Ammon's horn (tissue), 1 donor: ENCODE measurements at places on chromosomes 5 and 9.
A peak's percentile ranks its signal among the peaks of the same experiment; 100 is the strongest.

GRCh38 chr5:321230-321725 is at the start of gene AHRR:
Gene AHRR (plus strand): TSS chr5:321714. CDS start chr5:343903, 22,189 bp downstream.
- DNase-seq = no peak

GRCh38 chr5:77957931-77958521 is 181.9 kb upstream of the TBCA start:
- DNase-seq = no peak

- no peak for DNase-seq
Measured at GRCh38 chr5:169416583-169417196, 115.8 kb upstream of the SLIT3 start.

GRCh38 chr5:178688551-178688950 is 41.9 kb downstream of the ZNF354A start:
- DNase-seq = no peak

DNA sequence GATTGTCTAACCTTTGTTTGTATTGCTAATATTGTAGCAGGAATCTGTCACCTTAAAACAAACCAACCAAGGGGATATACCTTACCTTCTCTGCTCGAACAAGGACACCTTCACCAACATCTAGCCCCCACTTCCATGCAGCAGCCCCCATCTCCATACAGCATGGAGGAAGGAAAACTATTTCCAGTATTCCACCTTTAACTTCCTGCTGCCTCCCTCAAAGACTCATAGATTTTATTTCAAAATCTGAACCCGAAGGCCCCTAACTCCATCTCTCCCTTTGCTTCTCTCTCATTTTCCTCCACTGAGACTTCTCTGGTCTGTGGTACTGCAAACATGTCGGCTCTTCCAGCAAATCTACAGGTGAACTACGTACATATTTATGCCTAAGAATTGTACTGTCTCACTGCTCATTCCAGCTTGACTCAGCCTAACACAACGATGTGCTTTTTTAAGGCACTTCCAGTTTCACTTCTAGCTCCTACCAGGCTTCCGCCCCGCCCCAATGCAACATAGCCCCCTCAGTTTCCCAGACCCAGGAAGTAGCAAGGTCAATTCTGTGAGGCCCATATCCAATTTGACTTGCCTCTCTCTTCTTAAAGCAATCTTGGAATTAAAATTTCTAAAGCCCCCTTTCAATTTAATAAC is 70.7 kb upstream of the RNF38 start:
- DNase-seq = peak; percentile 63

GRCh38 chr9:137494104-137494544 is 35.0 kb upstream of the NSMF start:
- no peak for DNase-seq

GRCh38 chr5:92885950-92886349 is 695.1 kb downstream of the NR2F1-AS1 start:
- no peak for DNase-seq

GRCh38 chr5:143714629-143715028 is 97.3 kb upstream of the HMHB1 start:
- no peak for DNase-seq

GRCh38 chr5:66807743-66808142 is 211.6 kb downstream of the MAST4 start:
- DNase-seq = peak; percentile 83

DNA sequence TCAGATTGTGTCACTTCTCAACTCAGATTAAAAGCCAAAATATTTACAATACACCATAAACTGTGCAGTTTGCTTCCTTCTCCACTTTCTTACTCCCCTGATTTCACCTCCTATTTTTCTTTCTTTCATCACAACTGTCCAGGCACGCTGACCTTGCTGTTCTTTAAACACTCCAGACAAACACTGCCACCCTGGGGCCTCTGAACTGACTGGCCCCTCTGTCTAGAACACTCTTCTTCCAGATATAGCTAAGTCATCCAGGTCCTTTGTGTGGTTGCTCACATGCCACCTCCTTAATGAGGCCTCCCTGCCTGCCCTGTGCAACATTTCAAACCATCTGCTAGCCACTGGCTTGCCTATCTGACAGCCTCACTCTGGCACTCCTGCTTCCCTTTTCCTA is 46.6 kb downstream of the ATG10 start:
- DNase-seq = peak; percentile 37

- no peak for DNase-seq
Measured at GRCh38 chr5:18496041-18496440, 861.8 kb downstream of the TAF11L14 start.

- no peak for DNase-seq
Measured at GRCh38 chr5:130995851-130996250, 169.2 kb downstream of the HINT1 start.

- no peak for DNase-seq
Measured at GRCh38 chr5:123483446-123484077, 28.4 kb upstream of the CSNK1G3 start.

DNA sequence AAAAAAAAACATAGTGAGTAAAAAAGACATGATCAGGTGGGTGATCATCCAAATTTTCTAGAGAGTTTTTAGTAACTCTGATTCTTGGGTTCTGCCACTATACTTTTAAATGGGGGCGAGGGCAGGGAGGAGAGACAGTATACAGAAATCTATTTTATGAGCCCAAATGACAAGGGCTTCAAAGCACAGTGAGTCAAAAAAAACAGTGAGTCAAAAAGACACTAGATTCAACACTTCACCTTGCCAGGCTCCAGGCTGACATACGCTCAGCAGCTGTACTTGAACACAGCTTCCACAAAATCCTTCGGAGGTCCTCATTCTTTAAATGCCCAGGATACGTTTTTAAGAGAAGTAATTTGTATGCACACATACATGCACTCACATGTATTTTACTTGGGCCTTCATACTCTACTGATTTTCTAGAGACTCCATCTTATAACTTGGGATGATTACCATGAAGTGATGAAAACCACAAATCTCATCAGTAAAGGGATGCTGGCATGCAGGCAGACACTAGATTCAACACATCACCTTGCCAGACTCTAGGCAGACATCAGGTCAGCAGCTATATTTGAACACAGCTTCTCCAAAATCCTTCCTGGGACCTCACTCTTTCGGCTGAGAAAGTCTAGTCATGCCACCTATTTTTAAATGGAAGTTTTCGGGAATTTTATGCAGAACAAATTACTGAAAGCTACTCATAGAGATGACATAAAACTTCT is 28.8 kb downstream of the NR3C1 start:
- no peak for DNase-seq

DNA sequence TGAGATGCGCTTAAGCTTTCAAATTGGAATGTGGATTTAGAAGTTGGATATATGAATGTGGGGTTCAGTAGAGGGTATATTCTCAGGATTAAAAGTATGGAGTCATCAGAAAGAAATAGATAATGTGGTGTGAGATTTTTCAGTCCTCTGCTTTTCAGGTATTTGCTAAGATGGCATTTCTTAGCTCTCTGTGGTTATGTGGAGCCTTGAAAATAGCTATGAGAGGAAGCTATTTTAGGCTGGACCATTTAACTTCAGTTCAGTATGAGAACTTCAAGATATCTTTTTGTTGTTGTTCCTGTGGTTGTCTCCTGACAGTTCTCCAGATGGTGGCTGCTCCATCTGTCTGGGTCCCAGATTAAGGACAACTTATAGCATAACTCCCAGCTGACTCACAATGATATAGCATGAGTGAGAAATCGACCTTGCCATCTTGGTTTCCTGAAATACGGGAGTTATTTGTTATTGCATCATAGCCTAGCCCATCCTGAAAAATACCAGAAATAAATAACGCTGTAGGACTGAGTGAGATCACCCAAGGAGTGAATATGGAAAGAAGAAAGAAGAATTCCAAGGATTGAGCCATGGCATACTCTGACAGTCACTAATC is 461.5 kb downstream of the ANXA1 start:
- no peak for DNase-seq

GRCh38 chr9:132986640-132987620 is 8.4 kb downstream of the GFI1B start:
- no peak for DNase-seq

DNA sequence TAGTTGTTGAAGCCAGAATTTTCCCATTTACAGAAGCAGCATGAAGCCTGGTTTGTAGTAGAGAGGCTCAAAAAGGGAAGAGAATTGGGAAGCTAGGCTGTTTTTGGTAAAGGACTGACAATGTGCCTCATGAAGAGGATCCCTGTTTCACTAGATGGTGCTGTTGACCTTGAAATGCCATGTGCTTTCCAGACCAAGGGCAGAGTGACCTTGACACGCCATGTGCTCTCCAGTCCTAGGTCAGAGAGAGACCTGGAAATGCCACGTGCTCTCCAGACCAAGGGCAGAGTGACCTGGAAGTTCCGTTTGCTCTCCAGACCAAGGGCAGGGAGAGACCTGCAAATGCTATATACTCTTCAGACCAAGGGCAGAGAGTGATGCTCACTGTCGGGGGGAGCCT is 32.0 kb downstream of the UNC13B start:
- DNase-seq = no peak

DNA sequence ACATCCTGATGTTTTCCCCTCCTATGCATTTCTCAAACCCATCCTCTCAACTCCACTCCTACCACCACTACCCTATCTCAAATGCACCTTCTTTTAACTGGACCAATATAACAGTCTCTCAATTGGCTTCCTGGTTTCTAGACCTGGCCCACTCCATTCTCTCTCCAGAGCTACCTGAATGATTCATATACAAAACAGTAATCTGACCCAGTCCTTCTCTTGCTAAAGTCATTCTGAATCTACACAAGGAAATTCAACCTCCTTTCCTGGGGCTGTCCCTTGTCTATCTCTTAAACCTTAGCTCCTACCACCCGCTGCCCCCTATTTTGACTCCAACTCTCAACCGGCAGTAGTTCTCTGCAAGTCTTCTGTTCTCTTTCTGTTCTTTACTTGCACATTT is 97.2 kb downstream of the PCSK1 start:
- DNase-seq = no peak
